NT2/D1 (cell line): ENCODE measurements at places on chromosomes 1 and 21.

GRCh38 chr21:43644609-43645008, 14.7 kb downstream of the HSF2BP start:
- DNase-seq: no peak

- DNase-seq: peak; percentile 72
Measured at GRCh38 chr1:42035205-42035829, 116.6 kb upstream of the HIVEP3 start.

- peak; percentile 60 for DNase-seq
Measured at GRCh38 chr1:19010995-19011844, 54.7 kb upstream of the IFFO2 start.

DNA sequence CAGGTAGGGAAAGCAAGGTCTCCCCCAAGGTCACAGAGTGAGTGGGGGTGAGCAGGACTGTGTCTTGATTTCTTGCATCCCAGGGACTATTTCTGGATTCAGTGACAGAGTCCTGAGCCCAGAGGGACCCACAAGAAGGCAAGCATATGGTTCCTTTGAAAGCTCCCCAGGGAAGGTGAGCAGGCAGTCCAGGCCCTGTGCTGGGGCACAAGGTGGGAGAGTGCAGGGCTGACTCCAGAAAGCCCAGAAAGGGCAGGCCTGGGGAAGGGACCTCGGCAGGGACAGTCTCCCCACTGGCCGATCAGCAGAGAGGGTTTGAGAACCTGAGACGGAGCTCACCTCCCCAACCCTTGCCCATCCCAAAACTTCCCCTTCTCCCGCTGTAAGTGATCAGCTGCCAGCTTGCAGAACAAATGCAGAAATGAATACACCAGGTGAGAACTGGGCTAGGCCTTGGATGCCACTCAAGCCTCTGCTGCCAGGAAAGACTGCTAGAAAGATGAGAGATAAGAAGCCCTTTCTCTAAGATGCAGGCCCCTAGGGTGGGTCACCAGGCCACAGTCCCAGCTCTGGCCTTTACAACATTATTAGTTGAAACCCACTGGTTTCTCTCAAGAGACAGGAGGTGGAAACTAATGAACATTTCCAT, 121.0 kb downstream of the GLIS1 start:
- DNase-seq: no peak

GRCh38 chr21:31752352-31752751, 20.4 kb upstream of the SCAF4 start:
- DNase-seq: no peak

GRCh38 chr1:31152181-31152795, 86.8 kb upstream of the PUM1 start:
- DNase-seq: no peak

- DNase-seq: peak; percentile 98
Measured at GRCh38 chr1:26692793-26693490, 2.9 kb upstream of the ARID1A start.
